Progenitor cell of endocrine pancreas (in vitro differentiated cells): ENCODE measurements at places on chromosomes 16 and 17.

DNA sequence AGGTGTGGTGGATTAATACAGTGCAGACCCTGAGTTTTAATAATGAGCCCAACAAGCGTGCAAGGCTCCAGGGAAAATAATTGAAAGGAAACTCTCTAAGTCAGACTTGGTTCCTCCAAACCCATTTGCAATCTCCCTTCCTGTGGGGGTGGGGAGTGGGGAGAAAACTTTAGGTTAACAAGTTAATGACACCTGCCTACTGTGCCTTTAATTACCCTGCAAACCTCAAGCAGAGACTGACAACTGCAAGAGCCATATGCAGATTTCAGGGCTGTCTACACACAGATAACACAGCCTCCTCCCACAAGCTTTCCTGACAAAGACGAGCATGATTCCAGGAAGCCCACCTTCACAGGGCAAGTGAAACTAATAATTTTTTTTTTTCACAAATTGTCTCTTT is 359.3 kb downstream of the HS3ST4 start:
- DNase-seq: no peak

- DNase-seq: peak; percentile 55
These were observed at the start of gene CHST6 for GRCh38 chr16:75495076-75495674. Gene CHST6 (minus strand): TSS chr16:75495441. CDS start chr16:75479828, 15,613 bp downstream.

DNA sequence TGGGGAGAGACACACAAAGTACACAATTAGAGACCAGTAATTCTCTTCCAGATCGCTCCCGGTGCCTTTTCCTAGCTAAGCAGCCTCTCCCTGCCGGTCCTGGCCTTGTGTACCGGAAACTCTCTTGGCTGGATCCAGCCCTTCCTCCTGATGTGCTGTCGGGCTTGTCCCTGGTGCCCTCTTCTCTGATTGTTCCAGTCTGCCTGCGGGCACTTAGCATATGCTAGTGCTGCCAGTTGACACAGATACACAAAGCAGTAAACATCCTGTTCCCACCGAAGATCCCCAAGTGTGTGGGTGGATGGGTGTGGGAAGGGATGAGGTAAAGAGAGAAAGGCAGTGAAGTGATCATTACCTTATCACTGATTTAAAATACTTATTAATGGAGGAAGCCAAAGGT is 9.7 kb downstream of the HS3ST3B1 start:
- DNase-seq: no peak

DNA sequence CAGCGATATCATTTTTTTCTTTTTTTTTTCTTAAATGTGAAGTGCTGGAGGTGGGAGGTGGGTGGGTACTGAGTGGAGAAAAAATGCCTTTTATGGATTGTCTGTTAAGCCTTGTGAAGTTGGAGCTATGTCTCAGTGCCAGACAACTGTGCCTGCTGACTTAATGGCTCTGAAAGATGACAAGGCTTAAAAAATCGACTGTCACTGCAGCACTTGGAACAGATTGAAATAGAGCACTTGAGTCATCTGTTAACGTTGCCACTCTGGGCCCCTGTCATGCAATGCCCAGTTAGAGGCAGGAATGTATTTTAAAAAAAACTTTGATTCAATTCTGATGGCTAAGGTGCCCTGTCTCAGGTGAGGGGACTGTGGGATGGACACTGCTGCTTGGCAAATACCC is 108.2 kb upstream of the HS3ST2 start:
- DNase-seq: no peak

DNA sequence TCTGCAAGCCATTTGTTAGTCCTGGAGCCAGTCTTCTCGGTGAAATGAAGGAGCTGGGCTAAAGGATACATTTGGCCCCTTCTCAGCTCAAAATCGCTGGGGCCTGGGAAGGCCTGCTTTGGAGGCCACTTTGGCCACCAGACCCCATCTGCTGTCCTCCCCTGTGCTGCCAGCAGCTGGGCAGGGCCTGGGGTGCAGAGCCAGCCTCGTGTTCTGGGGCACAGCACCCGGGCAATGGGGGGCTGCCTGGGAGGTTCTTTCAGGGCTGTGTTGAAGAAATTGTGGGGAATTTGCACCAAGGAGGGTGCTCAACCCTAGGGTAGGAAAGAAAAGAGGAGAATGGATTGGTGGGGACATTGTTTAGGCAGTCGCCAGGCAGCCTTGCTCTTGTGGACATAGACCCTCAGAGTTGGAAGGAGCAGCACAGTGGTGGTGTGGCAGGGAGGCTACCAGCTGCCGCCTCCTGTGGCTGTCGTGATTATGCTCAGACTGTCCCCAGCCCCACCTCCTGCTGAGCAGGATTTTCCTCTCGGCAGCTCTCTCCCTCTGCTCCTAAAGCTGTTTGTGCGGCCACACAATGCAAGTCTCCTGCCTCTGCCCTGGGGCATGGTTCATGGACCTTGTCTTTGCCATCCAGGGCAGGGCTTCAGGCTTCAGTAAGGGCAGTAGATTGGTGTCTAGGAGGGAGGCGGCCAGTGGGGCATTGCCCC is 174.8 kb downstream of the NTN1 start:
- DNase-seq: no peak

DNA sequence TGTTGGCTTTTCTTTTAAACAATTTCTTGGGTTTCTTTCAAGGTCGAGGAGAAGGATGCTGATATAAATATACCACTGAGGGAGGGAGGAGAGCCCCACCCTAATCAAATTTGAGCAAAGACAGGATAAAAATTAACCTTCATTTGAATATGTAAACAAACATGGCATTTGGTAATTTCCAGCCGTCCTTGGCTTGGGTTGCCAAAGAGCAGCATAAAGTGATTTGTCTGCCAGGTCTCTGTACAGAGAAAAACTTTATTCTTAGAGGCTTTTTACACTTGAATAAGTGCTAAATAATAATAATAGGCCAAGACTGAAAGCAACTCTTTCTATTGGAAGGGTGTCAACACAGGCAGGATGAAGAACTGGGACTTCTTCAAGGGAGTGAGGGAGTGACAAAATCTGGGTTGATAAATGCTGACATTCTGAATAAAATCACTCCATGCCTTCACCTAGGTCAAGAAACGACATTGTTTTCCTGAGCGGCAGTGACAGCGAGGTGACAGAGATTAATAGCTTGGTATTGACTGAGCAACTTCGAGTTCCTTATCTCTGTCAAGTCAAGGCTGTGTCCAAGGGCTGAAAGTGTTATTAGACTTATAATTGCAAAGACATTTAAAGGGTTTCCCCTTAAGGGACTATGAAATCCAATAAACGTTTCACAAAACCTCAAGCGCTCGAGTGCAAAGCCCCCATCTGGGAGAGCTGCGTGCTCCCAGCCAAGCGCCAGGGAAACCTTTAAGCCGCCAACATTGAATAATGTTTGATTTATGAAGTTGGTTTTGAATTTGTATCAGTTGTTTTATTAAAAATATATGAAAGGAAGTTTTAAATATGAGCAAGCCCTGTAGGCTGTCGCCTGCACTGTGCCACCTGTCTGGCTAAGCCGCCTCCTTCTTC is 269.5 kb upstream of the N4BP1 start:
- DNase-seq: no peak

DNA sequence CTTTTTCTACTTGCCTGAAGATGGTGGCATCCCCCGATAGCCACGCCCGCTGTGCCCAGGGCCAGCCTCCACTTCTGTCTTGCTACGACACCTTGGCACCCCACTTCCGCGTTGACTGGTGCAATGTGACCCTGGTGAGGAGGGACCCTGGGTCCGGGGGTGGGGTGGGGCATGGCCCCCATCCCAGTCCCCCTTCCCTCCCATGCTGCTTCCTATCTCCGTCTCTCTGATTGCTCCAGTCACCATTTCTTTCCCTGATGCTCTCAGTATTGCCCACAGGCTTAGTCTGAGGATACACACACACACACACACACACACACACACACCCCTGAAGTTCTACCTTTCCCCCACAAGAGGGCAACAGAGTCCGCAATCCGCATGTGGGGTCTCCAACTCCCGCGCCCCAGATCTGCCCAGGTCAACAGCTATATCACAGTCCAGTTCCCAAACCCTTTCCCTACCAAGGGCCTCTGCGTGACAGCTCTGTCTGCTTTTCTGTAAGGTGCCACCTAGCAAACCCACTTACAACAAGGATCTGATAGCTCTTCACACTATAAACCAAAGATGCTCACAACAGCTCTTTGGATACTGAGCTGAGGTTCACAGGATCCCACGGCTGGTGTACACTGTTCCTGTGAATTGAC is 3.4 kb downstream of the SGCA start:
- peak; percentile 56 for DNase-seq

- DNase-seq: no peak
These were observed at the start of gene CD7 for GRCh38 chr17:82317394-82318168. Gene CD7 (minus strand): TSS chr17:82317608. CDS start chr17:82317495, 113 bp downstream.

DNA sequence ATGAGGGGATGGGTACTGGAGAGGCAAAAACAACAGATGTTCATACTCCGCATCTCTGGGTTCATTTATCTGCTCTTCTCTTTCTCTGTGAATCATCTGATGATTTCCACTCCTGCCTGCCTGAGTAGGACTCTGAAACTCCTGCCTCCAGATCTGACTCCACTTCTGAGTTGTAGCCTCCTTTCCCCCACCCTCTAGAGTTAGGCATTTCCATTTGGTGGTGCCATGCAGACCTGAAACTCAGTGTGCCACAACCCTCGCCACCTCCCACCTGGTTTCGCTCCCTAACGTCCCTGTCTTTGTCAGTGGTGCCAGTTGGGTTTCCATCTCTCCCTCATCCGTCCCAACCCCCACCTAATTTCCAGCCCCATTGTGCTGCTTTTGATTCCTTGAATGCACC is 126.2 kb downstream of the PRKCB start:
- no peak for DNase-seq

- no peak for DNase-seq
These were observed at the start of gene EVI2B for GRCh38 chr17:31313982-31314781. Gene EVI2B (minus strand): TSS chr17:31314054. CDS start chr17:31305609, 8,445 bp downstream.

DNA sequence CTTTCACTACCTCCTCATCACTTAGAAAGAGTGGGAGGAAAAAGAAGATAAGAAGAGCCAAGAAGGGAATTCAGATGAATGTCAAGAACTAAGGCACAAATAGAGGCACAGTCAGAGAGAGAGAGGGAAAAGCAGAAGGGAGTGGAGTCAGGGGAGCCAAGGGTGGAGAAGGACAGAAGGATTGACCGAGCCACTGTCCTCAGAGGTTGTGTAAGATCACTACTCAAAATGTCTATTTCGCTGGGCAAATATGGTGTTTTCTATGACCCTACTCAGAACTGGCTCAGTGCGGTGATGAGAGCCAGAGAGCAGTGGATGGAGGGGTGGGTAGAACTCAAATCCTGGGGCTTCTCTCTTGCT is 139.2 kb upstream of the HS3ST2 start:
- no peak for DNase-seq

GRCh38 chr17:7477392-7478275 is 1.8 kb downstream of the ZBTB4 start:
- DNase-seq: peak; percentile 26

GRCh38 chr16:56513972-56514371 is 5.9 kb downstream of the BBS2 start:
- DNase-seq: no peak

DNA sequence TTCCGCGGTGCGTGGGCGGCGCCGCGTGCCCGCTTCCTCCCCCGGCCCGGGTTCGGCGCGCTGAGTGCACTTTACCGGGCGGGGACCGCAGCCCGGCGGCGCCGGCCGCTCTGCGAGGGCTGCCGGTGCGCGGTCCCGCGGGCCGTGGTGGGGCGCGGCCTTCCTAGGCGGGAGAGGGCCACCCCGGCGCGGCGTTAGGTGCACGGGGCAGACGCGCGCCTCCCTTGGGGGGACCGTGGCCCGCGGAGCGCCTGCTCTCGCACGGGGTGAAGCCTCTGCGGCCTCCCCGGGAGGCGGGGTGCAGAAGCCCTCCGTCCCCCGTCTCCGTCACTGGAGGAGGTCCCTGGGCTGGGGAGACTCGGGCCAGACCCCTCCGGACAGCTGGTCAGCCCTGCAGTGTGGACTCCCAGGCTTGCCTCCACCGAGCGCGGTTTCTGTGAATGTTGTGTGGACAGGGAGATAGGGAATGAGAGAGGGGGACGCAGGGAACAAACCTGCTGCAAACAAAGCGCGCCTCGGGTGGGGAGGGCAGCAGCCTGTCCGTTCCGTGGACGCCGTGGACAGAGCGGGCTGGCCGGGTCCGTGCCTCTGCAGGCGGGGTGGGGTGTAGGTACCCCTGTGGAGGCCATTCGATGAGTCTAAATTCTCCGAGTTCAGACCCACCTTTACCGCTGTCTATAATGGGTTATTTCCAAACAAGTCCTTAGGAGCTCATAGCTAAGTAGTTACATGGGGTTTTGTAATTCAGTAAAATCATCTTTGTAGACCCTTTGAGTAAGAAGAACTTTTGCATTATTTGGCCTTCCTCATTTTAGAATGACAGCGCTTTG is 721 bp downstream of the TBCD start:
- no peak for DNase-seq

DNA sequence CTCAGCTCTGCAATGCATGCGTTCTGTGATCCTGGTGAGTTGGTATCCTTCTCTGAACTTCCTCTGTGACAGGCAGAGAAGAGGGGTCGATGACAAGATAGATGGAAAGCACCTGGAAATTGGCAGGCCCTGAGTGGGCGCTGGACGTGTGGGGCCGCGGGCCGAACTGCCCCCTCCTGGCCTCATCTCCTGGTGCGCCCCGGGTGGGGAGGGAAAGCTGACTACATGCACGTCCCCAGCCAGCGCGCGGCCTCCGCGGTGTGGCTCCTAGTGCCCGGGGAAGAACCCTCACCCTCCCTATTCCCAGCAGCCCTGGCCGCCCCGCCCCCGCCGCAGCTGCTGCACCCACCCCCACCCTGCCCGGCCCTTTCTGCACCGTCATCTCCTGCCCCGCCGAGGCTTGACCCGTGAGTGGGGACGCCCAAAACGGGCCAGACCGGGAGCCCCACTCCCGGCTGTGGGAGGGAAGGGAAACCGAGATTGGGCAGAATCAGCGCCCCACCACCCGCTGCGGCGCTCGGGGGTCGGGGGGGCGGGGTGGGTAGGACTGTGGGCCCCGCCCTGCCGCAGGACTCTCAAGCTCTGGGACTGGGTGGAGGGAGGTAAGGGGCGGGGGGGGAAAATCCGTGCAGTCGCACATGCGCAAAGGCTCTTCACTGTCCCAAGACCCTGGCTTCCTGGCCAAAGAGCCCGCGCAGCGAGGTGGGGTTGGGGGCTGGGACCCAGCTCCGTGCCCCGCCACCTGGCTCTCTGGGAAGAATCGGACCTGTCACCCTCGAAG is at the start of gene NOL3:
Gene NOL3, plus strand, starts transcription at position 371 of the 781 bp plus-strand sequence.
- DNase-seq: no peak

GRCh38 chr17:49779156-49779738 is 9.2 kb upstream of the KAT7 start:
- no peak for DNase-seq

- DNase-seq: no peak
These were observed 17.3 kb downstream of the ELAC2 start for GRCh38 chr17:13000561-13000960.
